ENCODE measurements at places on chromosomes 3 and 15.

DNA sequence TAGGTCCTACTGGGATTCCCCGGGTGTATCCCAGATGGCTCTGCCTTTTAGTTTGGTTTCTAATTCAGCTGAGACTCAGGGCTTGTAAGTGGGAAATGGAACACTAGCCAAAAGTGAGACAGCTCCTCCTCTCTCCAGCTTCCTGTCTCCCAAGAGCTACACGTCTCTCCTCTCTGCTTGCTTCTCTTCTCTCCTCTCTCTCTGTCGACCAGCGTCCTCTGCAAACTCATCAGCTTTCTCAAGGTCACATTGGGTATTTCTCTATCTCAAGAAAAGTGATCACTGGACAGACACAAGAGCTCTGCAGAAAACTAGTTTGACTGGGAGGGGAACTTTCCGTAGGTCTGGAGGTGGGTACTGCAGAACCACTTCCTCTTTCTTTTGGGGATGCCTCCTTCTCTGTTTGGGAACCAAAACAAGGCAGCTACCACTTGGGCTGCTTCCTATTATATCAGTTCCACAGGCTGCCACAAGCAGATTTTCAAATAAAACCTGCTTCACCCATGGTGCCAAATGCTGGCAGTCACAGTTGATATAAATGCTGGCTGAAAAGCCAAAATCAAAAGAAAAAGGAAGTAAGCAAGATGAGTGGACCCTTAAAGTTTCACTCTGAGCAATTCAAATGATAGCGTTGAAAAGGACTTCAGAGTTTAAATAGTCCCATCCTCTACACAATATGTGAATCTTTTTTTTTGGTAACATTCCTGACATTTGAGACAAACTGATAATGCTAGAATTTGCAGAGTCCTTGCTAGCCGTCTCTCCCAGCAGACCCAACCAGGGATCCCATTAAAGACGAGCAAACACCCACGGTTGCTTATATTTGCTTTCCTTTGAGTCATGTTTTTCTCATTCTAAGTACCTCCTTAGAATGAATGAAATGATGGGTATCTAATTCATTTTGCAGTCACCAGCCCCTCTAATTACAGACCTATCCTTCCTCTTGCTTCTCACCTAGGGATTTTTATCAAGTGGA is 7.2 kb upstream of the DYNC1LI1 start:
- peak; percentile 62 for DNase-seq

GRCh38 chr3:65004795-65005295 is 317.0 kb upstream of the ADAMTS9 start:
- DNase-seq: no peak

GRCh38 chr3:152060701-152061100 is 187.3 kb downstream of the SUCNR1 start:
- no peak for DNase-seq

DNA sequence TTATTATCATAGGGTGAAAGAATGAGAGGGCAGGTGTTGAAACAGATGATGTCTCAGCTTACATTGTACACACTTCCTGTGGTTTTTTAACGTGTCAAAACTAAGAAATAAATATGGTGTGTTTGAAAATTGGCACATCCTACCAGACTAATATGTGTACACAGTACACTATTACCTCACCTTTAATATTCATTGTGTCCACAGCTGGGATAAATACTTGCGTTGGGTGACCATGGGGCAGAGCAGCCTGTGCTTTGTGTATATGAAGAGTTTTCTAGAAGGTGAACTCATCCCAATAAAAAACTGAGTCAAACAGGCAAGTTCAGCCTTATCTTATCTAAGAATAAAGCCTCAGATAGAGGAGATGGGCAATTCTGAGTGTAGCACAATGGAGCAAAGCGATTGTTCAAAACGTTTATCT is 17.3 kb downstream of the SUCNR1 start:
- no peak for DNase-seq

DNA sequence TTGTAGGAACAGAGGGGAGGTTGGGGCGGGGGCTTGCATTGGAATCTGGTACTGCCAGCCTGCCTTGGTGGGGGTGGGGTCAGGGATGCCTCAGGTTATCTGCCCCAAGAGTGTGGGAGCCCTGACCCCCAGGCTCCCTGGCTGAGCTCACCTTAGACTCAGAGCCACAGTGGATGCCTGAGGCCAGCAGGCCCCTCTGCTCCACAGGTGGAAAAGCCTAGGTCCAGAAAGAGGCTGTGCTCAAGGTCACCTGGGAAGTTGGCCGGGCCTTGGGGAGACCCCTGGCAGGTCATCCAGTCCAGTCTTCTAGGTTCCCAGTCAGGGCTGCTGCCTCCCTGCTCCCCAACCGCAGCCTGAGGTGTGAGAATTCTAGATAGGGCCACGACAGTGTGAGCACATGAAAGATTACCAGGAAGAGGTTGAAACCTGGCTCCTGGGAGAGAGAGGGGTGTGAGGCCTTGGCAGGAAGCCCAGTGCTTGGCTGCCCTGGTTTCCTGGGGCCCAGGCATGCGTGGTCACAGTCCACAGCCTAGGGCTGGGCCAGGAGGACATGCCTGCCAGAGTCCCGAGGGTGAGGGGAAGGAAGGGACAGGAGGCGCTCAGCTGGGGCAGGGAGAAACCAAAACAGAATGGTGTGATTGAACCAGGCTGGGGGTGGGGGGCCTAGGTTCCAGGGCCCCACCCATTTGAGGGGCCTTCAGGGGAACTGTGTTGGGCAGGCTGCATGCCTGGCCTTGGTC is 4.9 kb downstream of the HDAC11 start:
- DNase-seq: no peak

DNA sequence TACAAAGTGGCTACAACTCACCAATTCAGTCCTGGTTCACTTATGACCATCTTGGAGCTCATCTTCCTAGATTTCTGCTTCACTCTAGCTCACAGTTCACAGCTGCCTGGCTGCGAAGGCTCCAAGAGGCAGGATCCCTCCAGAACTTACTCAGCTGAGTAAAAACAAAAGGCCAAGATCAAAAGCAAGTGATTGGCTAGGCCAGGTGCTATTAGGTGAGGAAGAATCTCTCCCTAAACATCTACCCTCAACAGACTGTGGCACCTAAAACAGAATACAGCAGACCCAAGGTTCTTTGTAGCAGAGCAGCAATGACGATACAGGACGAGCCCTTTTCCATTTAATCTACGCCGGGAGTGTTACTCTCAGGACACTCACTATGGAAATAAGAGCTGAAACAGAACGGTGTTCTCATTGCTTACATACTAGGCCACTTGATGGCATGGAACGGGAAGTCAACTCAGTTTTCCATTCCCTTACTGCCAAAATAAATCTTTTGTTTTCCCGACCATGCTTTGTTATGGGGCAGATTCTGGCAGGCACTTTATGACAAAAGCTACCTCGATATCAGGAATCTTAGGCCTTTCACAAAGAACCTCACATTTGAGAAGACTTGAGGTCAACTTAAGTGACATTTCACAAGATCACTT is 901 bp downstream of the ICE2 start:
- no peak for DNase-seq

- no peak for DNase-seq
Observed at GRCh38 chr15:87877114-87877810, 379.3 kb downstream of the NTRK3 start.

DNA sequence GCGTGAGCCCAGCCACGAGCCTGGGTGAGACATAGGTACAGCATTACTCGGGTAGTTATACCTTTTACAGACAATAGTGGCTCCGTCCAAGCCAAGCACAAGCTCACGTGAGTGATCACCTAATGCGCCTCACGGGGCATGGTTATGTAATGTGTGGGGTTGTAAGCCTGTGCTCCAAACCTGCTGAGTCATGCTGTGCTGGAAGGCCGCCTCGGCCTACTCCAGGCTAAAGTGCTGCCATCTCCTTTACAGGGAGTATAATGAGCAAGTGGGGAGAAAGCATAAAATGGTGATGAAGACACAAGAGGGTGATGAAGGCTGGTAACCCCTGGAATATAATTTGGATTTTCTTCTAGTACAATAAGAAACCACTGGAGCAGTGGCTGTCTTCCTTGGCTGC is 175.8 kb upstream of the STT3B start:
- DNase-seq: no peak

- DNase-seq: no peak
Observed at GRCh38 chr3:134282659-134283047, 32.0 kb upstream of the RYK start.

DNA sequence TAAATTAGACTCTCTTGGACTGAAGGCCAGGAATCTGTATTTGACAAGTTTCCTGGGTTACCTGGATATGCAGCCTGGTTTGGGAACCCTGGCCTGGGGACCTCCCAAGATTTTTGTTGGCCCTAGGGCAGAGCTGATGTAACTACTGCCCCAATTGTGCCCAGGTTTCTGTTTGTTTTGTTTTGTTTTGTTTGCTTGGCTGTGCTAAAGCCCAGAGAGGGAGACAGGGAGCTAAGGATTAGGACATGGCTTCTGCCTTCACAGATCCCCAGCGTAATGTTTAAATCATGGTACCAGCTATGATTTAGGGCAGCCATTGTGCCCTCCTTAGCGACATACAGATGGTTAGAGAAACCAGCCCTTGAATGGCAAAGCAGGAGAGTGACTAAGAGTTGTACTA is 47.6 kb downstream of the ABHD5 start:
- DNase-seq: no peak

DNA sequence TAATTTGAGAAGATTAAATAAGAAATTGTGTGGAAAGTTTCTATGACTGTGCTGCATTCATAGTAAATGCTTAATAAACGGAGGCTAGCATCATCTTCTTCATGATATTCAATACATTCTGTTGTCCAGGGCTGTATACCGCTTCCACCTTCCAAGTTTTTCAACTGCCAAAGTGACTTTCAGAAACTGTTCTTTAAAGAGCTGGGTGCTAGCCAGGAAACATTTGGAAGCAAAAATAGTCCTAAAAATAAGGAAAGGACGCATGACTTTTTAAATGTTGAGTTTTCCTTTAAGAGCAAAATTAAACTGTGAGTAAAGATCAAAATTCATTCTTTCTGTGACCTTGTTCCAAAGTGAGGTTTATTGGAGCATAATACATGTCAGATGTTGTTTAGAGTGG is 9.4 kb upstream of the ERC2 start:
- no peak for DNase-seq

DNA sequence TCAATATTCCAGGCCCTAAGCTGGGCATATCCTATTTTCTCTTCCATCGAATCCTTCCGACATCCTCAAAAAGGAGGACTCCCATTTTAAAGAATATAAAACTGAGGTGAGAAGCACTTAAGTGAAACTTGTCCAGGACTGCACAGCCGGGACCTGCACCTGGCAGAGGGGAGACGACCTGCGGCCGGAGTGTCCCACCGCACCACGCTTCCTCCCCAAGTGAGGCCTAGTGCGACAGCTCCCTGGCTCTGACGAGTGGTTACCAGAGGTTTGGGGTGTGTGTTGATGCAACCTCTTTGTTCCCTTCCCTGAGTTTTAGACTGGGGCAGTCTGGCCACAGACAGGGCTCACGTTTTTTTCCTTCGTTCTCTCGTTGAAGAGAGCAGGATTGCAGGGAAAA is 24.9 kb upstream of the ATP2B2 start:
- DNase-seq: no peak

GRCh38 chr3:40980467-40980866 is 218.8 kb upstream of the CTNNB1 start:
- no peak for DNase-seq

DNA sequence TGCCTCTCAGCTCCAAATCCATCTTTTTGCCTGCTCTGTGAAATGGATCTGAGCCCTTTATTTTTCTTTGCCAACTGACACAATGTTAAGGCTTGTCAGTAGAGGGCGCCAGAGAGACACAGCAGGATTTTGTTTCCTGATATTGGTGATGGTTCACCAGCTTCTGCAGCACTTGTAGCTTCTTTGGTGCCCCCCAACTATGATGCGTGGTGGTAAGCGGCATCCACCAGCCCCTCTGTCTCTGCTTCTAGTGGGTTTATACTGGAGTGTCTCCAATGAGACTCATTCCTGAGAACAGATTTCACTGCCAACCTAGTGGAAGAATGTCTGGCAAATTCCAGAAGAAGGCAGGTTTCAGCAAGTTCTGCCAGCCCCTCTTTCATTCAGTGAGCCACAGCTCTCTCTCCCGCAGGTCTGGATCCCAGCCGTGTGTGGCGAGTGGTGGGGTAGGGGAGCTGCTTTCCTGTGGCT is 471.9 kb upstream of the FRG2C start:
- DNase-seq: no peak

DNA sequence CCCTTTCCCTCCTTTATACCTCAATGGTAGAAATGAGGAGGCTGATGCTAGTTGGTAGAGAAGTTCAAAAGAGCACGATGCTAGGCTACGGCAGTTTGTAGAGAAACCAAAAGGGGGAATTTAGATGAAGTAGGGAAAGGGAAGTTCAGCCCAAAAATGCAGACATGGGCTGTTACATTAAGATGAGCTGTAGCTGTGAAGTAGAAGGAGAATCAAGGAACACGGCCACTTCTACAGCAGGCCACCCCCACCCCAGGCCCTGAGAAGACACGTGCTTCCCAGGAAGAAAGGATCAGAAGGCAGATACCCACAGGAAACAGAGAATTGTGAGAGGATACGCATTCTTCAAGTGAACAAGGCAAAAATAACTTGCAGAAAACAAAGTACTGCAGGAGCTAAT is 2.1 kb upstream of the PARP14 start:
- no peak for DNase-seq

DNA sequence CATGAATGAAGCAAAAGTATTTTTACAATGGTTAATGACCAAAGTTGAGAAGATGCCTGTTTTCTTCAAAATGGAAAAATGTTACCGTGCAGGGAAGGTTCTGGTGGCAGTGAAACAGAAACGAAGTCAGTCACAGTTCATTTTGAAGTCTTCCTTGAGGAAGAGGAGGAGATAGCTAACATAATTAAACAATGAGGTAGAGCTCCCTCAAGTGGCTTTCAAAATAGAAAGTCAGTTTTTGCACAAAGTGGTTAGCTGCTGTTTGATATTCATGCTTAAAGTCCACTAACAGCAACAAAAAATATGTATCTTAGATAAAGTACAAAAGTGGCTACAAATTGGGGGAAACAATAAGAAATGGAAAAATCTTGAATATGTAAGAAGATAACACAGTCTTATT is 87.3 kb downstream of the TFG start:
- DNase-seq: no peak

GRCh38 chr3:23574822-23575315 is 230.9 kb upstream of the UBE2E1 start:
- no peak for DNase-seq

DNA sequence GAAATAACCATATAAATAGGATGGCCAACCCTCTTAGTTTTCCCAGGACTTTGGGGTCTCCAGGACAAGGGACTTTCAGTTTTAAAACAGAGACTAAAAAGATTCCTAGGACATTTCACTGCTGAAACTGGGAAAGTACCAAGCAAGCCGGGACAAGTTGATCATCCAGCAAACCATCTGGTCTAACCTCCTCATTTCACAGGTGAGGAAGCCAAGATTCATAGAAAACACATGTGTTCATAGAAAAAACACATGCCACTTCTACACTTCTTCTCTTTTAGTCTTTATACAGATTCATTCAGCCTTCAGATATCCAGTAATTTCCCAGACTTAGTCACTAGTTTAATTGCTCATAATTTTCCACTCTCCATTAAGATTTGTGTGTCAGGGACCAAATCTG is 165.6 kb upstream of the CCDC54 start:
- no peak for DNase-seq

- no peak for DNase-seq
Observed at GRCh38 chr15:95458721-95459120, 871.8 kb upstream of the NR2F2 start.
